ENCODE measurements at places on chromosomes 2 and 18.

DNA sequence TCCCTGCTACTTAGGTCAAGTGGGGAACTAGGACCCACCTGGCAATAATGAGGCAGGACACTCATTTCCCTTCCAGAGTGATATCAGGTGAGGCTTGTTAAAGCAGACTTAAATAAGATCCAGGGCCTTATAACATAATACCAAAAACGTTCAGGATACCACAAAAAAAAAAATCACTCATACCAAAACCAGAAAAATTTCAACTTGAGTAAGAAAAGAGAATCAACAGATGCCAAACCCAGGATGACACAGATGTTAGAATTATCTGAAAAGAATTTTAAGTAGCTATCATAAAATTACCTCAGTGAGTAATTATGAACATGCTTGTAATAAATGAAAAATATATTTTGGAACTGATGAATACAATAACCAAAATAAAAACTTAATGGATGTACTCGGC is 255.6 kb upstream of the OSR1 start:
- no peak for DNase-seq

DNA sequence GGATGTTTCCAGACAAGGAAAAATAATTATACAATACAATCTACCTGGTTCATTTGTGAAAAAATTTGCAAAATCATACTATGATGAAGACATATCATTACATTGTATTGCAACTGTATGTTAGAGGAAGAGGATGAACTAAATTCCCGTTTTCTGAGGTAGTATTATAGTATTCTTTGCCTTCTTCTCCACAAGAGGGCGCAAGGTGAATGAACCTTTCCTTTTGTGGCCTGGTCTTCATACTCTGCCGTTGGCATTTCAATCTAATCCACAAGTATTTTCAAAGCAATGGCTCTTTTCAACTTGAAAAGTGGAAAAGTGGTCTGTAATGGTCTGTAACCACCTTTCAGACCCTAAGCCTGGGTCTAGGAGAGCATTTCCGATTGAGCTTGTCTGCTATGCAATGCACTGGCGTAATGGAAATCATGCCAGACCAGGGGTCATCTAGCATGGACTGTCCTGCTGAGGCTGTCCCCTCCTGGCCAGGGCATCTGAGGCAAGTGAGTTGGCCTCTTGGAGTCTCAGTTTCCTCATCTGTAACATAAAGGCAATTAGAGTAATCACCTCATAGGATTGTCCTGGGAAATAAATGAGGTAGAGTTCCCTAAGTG is 30.8 kb upstream of the ZNF396 start:
- DNase-seq: peak; percentile 45

- no peak for DNase-seq
Observed at GRCh38 chr2:41475959-41476358, 571.9 kb upstream of the PKDCC start.

GRCh38 chr2:28226558-28226957 is 166.1 kb upstream of the FOSL2 start:
- DNase-seq: no peak

DNA sequence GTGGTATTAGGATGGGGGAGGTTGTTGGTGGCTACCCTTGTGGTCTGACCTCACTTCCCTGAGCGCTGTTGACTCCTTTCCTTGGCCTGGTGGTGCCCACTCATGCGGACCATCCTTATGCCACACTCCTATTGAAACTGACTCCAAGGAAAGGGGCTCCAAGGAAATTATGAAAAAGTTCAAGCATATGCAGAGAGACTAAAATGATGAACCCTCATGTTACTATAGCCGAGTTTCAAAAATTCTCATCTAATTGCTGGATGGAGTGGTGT is 96.2 kb upstream of the STPG4 start:
- DNase-seq: no peak

- no peak for DNase-seq
Observed at GRCh38 chr18:58579561-58580047, 49.3 kb downstream of the ALPK2 start.

GRCh38 chr18:52572036-52573000 is 232.3 kb downstream of the DCC start:
- no peak for DNase-seq

GRCh38 chr2:67752199-67752598 is 310.6 kb downstream of the C1D start:
- DNase-seq: peak; percentile 22

GRCh38 chr2:208407667-208408066 is 1.1 kb downstream of the PTH2R start:
- DNase-seq: no peak

- no peak for DNase-seq
Observed at GRCh38 chr2:144507441-144508171, 12.3 kb downstream of the ZEB2 start.

DNA sequence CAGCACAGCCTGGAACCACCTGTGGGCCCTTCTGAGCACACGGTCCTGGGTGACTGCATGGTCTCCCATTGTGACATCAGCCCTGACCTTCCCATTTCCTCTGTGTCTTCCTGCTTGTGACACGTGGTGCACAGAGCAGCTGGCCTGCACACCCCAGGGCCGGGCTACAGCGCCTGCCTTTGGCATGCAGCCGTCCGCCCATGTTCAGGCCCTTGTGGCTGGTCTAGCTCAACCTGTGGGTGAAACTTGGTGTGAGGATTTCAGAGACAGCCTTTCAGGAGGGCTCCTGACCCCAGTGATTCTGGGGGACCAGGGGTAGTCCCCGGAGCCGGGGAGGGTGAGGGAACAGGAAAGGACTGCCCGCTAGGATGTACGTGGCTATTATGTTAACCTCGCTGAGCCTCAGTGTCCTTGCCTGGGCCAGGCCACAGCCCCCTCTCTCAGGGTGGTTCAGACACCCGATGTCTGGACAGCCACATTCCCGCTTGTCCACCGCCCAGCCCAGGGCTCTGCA is 284.8 kb upstream of the HS6ST1 start:
- DNase-seq: no peak

DNA sequence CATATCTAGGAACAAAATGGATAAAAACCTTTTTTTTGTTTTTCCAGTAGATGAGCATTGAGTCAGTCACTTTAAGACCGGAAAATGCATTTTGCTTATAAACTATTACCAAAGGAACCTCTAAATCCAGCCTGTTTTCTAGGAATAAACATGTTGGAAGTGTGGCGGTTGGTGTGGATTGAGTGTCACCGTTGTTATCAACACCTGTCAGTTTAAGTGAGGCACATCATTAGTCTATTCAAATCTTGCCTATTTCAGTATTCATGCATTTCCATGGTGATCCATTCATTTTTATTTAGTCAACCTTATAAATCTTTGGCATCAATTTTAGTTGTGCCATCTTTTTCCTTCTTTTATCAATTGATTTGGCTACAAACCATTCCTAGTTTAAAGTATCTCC is 3.3 kb downstream of the KLHL29 start:
- no peak for DNase-seq

DNA sequence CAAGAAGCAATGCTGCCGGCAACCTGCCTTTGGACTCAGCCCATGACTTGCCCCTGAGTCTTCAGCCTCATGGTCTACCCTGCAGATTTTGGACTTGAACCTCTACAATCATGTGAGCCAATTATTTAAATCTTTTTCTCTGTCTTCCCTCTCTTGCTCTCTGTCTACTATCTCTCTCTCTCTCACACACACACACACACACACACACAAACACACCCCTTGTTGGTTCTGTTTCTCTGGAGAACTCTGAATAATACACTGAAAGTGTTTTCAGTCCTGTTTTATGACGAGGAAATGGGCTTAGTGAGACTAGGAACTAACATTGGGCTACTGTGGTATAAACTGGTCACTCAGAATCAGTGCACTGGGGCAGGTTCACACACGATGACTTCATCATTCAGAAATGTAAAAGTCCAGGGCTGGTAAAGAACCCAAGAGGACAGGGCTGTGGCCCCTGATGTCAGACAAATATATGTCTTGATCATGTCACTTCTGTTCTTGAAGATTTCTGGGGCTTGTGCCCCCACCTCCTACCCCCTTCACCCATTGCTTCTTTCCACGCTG is 266.1 kb upstream of the SIX2 start:
- DNase-seq: no peak

- DNase-seq: no peak
Observed at GRCh38 chr2:11377928-11378545, 33.6 kb upstream of the ROCK2 start.

DNA sequence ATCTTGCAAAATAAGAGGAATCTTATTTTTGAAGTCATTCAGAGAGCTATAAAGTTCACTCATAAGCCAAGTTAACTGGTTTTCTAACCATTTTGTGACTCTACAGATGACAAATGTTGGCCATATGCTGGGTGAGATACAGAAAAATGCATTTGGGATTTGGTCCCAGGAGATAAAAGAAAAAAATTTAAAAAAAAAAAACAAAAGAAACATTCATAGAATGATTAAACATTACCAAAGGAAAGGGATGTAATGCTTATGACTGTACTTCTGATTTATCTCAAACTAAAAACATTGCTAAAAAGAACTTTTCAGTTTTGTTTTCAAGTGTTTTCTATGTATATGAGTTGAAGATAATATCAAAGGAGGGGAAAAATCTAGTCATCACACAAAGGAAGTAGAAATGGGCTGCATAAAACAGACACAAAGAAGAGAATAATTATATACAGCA is 43.1 kb downstream of the PELI1 start:
- no peak for DNase-seq

DNA sequence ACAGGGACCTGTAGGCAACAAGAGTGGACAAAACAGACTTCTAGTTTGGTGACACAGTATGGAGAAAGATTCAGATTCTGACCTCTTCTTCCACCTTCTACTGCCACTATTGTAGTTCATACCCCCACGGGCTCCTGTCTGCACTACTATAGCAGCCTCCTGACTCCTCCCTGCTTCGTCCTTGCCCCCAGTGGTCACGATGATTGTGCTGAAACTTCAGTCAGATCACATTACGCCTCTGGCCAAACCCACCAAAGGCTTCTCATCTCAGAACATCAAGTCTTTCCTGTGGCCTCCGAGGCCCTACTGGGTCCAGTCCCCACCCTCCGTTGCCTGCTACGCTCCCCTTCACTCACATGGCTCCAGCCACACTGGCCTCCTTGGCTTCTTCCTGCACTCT is 147.6 kb downstream of the CYP26B1 start:
- DNase-seq: no peak

DNA sequence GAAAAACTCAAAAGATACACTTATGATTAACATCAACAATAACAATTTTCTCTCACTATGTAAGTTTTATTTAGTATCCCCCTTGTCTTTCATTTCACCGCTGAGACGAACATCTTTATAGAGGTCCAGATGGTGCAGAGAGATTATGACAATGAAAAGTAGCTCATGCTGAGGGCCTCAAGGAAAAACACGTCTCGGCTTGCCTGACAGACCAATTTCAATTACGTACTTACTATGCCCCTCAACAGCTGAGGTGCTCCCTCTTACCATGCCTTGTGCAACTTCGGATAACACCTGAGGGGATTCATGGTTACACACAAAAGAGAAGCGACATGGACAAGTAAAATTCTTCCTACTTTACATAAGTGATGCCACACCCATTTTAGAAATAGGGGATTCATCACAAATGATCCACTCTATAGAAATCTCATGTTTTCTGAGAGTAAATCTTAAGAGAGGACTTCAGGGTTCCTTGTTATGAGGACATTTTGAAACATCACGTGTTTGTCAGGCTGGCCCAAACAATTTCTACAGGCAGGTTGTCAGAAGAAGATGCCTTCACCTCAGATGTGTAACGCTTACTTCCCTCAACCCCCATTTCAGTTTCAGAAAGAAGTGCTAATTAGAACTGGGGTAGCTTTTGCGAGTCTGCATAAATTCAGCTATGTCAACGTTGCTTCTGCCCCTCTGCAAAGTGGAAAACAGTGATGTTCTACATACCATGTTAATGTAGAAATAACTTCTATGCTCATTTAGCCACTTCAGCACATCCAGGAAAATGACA is 191.4 kb downstream of the NRXN1 start:
- DNase-seq: no peak

DNA sequence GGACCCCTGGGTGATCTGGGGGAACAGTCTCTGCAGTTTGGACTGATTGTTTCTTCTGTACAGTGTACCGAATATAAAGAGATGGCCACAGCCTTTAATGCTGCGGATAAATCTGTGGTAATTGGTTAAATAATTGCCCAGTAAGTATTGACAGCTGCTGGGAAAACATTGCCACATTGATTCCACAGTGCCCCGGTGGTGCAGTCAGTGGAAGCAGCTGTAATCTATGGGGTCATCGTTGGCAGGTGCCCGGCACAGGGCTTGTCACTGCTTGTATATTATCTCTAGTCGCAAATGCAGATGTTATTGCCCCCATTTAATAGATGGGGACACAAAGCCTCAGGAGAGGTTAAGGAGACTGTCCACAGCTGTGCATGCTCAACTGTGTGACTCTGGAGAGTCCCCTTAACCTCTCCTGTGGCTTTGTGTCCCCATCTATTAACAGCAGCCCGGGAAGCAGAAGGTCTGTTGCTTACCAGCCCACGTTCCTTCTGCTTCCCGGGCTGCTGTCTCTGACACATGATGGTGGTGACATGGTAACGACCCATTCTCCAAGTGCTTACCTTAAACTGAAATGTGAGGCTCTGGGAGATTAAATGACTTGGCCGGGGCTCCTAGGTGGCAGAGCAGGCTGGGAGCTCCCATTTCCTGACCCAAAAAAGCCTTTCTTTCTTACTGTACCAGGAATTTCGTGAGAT is 76.9 kb downstream of the NCK2 start:
- DNase-seq: no peak

DNA sequence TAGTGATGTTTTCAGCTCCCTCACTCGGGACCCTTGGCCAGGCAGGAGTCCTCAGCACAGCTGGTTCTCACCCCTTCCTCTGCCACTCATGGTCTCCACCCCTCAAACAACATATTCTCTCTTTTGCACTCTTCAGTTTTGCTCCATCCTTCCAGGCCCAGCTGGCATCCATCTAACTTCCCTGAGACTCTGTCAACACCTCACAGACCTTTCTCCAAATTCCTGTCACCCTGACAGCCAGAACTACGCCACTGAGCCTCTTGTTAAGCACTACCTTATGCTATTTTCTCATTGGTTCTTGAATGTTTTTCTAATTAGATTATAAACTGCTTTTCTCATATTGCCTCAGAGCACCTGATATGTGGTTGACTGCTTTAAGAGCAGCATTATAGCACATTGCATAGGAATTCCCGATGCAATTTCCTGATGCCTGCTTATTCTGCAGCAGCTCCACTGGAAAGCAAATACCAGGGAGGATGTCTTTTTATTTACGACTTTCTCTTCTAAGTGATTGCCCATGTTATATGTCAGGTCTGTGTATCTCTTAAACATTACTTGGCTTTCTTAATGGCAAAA is 12.4 kb upstream of the INO80C start:
- DNase-seq: no peak

DNA sequence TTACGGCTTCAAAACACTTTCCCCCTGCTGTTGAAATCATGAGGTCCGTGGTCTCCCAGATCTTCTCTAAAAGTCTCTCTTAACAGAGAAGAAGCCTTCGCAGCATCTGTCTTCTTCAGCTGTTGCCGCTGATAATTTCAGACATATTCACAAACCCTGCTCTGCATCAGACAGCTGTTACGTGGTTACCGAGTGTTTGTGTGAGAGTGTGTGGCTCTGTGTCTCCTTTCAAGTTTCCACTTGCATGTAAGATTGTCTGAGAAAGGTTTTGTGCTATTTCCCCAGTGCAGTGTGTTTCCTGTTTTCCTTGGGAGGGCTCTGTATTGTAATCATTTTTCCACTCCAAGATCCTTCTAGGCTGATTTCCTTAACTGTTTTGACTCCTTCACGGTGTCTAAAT is 32.8 kb downstream of the MAIP1 start:
- no peak for DNase-seq

All from D721Med (cell line).